Lower lobe of right lung (tissue), 2 donors: ENCODE measurements at places on chromosomes 12 and 14. TPM values are rescaled to one million over a fixed set of nuclear protein-coding genes. Genes with fewer than 3 reads are reported as not detected.
A peak's percentile ranks its signal among the peaks of the same experiment; 100 is the strongest.

- no peaks in the 10 kb centered on the region for H3K36me3 ChIP-seq
- H3K27ac ChIP-seq, result peak overlapping the region; percentile 67
- H3K4me1 ChIP-seq, result peaks cover 17% of the 10 kb centered on the region
- H3K4me3 ChIP-seq, result peak overlapping the region; percentile 41
- no peaks in the 10 kb centered on the region for H3K27me3 ChIP-seq
Observed at GRCh38 chr12:95385246-95386035, 88.5 kb upstream of the METAP2 start.

CLEC2D gene
- total RNA-seq, result 13.9 TPM

DNA sequence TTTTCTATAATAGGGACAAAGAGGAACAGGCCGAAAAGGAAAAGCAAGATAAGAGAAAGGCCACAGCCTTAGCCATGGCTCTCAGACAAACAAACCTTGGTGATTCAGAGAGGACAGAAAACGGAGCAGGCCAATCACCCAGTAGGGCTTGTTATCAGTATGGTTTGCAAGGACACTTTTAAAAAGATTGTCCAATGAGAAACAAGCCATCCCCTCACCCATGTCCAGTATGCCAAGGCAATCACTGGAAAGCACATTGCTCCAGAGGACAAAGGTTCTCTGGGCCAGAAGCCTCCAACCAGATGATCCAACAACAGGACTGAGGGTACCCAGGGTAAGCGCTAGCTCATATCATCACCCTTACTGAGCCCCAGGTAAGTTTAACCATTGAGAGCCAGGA, 243.8 kb upstream of the BTG1 start:
- no peak for DNase-seq
- H3K27me3 ChIP-seq, result no peaks in the 10 kb centered on the region
- H3K4me3 ChIP-seq, result no peak overlapping the region

GRCh38 chr12:76014007-76014406, 17.6 kb downstream of the PHLDA1 start:
- H3K36me3 ChIP-seq, result no peaks in the 10 kb centered on the region
- no peaks in the 10 kb centered on the region for H3K4me1 ChIP-seq
- H3K27me3 ChIP-seq, result no peaks in the 10 kb centered on the region

- DNase-seq, result no peak
- H3K4me1 ChIP-seq, result no peaks in the 10 kb centered on the region
- H3K4me3 ChIP-seq, result no peak overlapping the region
- H3K36me3 ChIP-seq, result no peaks in the 10 kb centered on the region
- H3K27ac ChIP-seq, result no peak overlapping the region
Observed at GRCh38 chr12:52358575-52359350, 8.5 kb downstream of the KRT85 start.

DNA sequence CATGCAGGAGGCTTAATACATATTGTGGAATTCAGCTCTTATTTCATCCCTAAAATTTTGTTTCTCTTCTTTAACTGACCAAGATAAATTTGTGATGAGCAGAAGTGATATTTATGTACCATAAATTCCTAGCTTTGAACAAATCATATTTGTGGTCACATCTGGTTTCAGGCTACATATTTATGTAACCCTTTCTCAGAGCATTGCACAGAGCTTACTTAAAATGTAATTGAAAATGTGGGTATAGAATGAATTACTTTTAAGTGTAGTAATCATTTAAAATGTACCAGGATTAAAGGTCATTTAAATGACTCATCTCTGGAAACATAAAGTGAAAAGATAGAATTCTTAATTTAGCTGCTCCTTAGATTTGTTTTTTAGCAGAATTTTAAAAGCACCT, 129.9 kb upstream of the FRMD6 start:
- DNase-seq, result no peak
- no peak overlapping the region for H3K4me3 ChIP-seq
- H3K27me3 ChIP-seq, result no peaks in the 10 kb centered on the region
- no peaks in the 10 kb centered on the region for H3K4me1 ChIP-seq

GRCh38 chr14:90608281-90608680, 207.9 kb downstream of the TTC7B start:
- H3K27ac ChIP-seq, result no peak overlapping the region
- H3K36me3 ChIP-seq, result no peaks in the 10 kb centered on the region

DNA sequence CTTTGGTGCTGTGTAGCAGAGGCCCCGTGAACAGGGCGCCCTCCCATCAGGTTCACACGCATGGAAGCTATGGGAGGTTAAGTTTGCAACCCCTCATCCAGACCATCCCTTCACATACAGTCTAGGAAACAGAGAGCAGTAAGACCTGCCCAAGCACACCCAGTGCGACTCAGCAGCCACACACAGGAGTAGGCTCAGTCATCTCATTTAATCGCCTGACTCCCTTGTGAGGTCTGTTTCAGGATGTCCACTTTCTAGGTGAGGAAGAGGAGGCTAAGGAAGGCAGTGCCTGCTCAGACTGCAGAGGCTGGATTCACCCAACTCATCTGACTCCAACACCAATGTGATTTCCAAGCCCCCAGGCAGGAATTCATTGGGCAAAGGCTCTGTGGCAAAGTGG, 11.9 kb downstream of the BDKRB1 start:
- H3K27me3 ChIP-seq, result no peaks in the 10 kb centered on the region
- DNase-seq, result no peak
- no peak overlapping the region for H3K4me3 ChIP-seq
- H3K36me3 ChIP-seq, result no peaks in the 10 kb centered on the region

- H3K36me3 ChIP-seq, result no peaks in the 10 kb centered on the region
- no peak for DNase-seq
- H3K27ac ChIP-seq, result no peak overlapping the region
- H3K4me3 ChIP-seq, result no peak overlapping the region
Observed at GRCh38 chr12:29797565-29798355, 14.0 kb upstream of the TMTC1 start.

DNA sequence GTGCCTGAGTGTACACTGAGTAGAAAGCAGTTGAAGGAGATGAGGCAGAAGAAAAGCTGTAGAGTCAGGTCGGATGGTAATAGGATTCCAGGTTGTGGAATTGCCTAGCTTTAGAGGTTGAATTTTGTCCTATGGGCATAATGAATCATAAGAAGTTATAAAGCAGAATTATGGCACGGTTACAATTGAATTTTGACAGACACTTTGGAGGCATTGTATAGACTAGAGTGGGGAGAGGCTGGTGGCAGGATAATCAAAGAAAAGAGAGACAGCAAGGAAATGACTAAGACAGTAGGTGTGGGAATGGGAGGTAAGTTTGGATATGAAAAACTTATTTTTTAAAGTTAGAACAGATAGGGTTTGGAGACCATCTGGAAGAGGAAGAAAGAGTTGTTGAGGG, 102.6 kb downstream of the NTN4 start:
- no peak for DNase-seq
- H3K36me3 ChIP-seq, result peaks cover 9% of the 10 kb centered on the region
- H3K4me1 ChIP-seq, result no peaks in the 10 kb centered on the region
- no peak overlapping the region for H3K4me3 ChIP-seq

GRCh38 chr12:59548930-59549329, 46.9 kb upstream of the SLC16A7 start:
- no peaks in the 10 kb centered on the region for H3K27me3 ChIP-seq
- no peaks in the 10 kb centered on the region for H3K36me3 ChIP-seq
- no peaks in the 10 kb centered on the region for H3K4me1 ChIP-seq

GRCh38 chr12:20527417-20528163, 159.3 kb downstream of the PDE3A start:
- no peak for DNase-seq
- no peaks in the 10 kb centered on the region for H3K36me3 ChIP-seq
- H3K27ac ChIP-seq, result no peak overlapping the region
- H3K4me3 ChIP-seq, result no peak overlapping the region

DNA sequence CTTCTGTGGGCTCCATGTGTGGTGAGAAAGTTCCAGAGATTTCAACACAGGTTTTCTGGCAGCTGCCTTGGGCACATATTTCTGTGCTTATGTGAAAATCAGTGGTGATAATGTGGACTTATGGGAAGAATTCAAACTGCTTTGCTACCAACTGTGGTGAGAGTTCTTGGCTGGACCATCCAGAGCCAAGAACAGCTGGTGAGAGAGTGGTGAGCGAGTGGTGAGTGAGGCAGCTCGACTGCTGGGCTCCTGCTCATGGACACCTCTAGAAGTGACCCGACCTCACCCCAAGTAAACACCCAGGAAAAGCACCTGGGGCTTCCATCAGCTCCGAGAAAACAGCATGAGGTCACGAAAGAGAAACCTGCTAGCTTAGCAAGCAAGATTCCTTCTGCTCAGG, 106.4 kb downstream of the PIWIL1 start:
- H3K4me3 ChIP-seq, result no peak overlapping the region
- H3K36me3 ChIP-seq, result no peaks in the 10 kb centered on the region
- no peak overlapping the region for H3K27ac ChIP-seq
- H3K27me3 ChIP-seq, result no peaks in the 10 kb centered on the region
- no peak for DNase-seq
- no peaks in the 10 kb centered on the region for H3K4me1 ChIP-seq

DNA sequence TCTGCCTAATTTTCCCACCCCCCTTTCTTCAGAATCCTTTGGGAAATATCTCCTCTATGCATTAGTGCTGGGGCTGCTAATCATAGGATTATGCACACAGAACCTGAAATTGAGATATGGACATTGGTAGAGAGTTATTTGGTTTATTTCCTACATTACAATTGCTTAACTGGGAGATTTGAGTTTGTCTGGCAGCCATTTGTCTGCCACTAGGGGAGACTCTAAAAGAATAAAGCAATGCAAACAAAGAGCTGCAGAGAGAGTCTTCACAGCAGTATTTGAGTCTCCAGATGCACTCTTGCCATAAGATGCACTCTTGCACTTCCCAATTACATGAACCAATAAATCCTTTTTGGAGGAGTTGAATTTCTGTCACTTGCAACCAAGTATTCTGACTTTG, 12.0 kb upstream of the PCNX4 start:
- H3K36me3 ChIP-seq, result no peaks in the 10 kb centered on the region
- no peaks in the 10 kb centered on the region for H3K4me1 ChIP-seq
- no peaks in the 10 kb centered on the region for H3K27me3 ChIP-seq
- no peak overlapping the region for H3K27ac ChIP-seq

TBX5 gene
- total RNA-seq, result 15.7 TPM

GRCh38 chr12:14390870-14391530, 25.5 kb downstream of the ATF7IP start:
- H3K4me1 ChIP-seq, result peaks cover 28% of the 10 kb centered on the region
- DNase-seq, result no peak
- no peaks in the 10 kb centered on the region for H3K27me3 ChIP-seq
- peaks cover 6% of the 10 kb centered on the region for H3K36me3 ChIP-seq

GRCh38 chr12:4962539-4963486, 53.1 kb downstream of the KCNA1 start:
- H3K27me3 ChIP-seq, result peaks cover 32% of the 10 kb centered on the region
- H3K4me3 ChIP-seq, result no peak overlapping the region
- H3K27ac ChIP-seq, result no peak overlapping the region
- DNase-seq, result no peak
- no peaks in the 10 kb centered on the region for H3K36me3 ChIP-seq

SERPINA5 gene
- 0.56 TPM for total RNA-seq

DNA sequence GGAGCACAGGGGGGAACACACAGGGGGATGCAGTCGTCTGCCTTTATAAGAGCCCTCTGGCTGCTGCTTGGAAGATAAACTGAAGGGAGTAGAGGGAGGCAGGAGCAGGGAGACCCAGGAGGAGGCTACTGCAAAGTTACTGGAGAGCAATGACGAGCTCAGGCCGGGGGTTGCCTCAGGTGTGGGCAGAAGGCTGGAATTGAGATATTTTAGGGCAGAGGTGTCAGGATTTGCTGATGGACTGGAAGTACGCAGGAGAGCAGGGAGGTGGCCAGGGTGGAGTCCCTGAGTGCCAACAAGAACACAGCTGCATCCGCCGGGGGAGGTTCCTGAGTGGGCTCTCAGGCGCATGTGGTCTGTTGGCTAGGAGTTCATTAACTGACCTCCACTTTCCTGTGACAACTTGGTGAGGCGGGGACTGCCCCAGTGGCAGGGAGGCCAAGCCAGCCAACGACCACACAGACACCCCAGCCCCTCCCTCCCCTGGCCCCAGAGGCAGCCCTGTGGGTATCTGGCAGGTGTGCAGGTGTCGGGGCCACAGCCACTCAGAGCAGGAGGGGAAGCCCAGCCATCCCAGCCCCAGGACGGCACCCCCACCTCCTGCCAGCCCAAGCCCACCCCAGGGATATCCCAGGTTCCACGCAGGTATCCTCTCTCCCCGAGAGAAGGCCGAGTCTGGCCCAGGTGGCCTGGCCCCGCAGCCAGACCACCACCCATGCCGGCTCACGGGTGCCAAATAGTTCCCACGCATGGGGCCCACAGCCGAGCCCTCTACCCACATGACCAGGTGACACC, 85.4 kb downstream of the NCOR2 start:
- peaks cover 9% of the 10 kb centered on the region for H3K4me1 ChIP-seq
- H3K36me3 ChIP-seq, result peaks cover 84% of the 10 kb centered on the region
- no peak for DNase-seq
- H3K27me3 ChIP-seq, result no peaks in the 10 kb centered on the region
- H3K4me3 ChIP-seq, result no peak overlapping the region

CCDC88C gene
- total RNA-seq, result 45.8 TPM

DNA sequence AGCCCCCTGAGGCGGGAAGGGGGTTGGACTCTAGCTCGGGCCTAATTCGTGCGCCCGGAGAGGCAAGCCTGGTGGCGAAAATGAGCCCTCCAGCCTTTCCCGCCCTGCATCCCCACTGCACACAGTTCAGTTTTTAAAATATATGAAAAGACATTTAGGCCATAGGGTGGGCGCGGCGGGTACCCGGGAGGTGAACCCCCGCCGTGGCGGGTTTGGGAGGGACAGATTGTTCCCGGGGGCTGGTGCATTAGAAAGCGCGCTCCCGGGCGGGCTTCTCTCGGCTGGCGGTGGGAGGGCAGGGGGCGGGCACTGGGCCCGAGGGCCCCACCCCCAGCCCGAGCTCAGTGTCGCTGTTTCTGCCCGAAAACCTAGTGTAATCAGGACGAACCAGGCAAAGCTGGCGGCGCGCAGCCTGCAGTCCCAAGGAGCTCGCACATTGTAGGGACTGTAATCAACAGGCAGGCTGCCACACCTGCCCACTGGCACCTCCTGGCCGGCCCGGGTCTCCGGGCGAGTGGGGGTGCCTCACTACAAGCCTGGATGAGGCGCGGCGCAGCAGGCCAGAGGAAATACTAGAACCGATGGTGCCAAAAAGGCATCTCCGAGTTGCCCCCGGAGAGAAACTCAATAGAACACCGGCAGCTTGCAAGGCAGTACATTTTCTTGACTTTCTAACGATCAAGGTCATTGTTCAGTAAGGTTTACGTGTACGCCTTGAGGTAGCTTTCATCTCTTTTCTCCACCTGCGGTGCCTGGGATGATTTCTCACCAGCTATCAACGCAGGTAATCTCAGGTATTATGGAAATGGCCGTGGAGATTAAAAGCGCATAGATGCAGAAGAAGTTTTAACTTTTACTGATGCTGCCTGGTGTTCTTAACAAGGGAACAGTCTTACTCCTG, 764 bp upstream of the SPTB start:
- peaks cover 47% of the 10 kb centered on the region for H3K27me3 ChIP-seq
- H3K27ac ChIP-seq, result no peak overlapping the region
- peak overlapping the region; percentile 62 for H3K4me3 ChIP-seq
- no peaks in the 10 kb centered on the region for H3K36me3 ChIP-seq
- DNase-seq, result peak; percentile 56
- H3K4me1 ChIP-seq, result peaks cover 19% of the 10 kb centered on the region

GLI1 gene
- 0.21 TPM for total RNA-seq

ARHGDIB gene
- 313 TPM for total RNA-seq

SLC24A4 gene
- total RNA-seq, result 3.5 TPM

SCNN1A gene
- total RNA-seq, result 156 TPM

- peak; percentile 59 for DNase-seq
- peak overlapping the region; percentile 82 for H3K27ac ChIP-seq
- H3K4me1 ChIP-seq, result peaks cover 24% of the 10 kb centered on the region
- H3K36me3 ChIP-seq, result no peaks in the 10 kb centered on the region
- peaks cover 8% of the 10 kb centered on the region for H3K27me3 ChIP-seq
Observed at GRCh38 chr12:95790917-95791849, 619 bp upstream of the NTN4 start.

GRCh38 chr14:80164991-80165721, 46.1 kb downstream of the DIO2 start:
- H3K4me3 ChIP-seq, result no peak overlapping the region
- no peaks in the 10 kb centered on the region for H3K4me1 ChIP-seq
- H3K27me3 ChIP-seq, result no peaks in the 10 kb centered on the region
- DNase-seq, result no peak
- no peak overlapping the region for H3K27ac ChIP-seq
- H3K36me3 ChIP-seq, result no peaks in the 10 kb centered on the region
